ENCODE measurements at places on chromosomes 2 and 18. TPM values are rescaled to one million over a fixed set of nuclear protein-coding genes. Genes with fewer than 3 reads are reported as not detected.
A peak's percentile ranks its signal among the peaks of the same experiment; 100 is the strongest.

Gene RASGRP3
- total RNA-seq, result 6.9 TPM

Gene FAM136A
- total RNA-seq, result 33.0 TPM

Gene NXPH2
- total RNA-seq, result not detected

Gene LBX2
- total RNA-seq, result not detected

Gene KIAA2012
- not detected for total RNA-seq

Gene SCYGR4
- total RNA-seq, result not detected

Gene ITGB6
- total RNA-seq, result not detected

Gene ACTR2
- total RNA-seq, result 126 TPM

Gene VWA3B
- total RNA-seq, result not detected

Gene VSNL1
- total RNA-seq, result 0.93 TPM

Gene SLC8A1
- 168 TPM for total RNA-seq

Gene STEAP3
- 4.1 TPM for total RNA-seq

- no peak for ATAC-seq
These were observed 73.6 kb upstream of the TSPYL6 start for GRCh38 chr2:54329482-54330161.

DNA sequence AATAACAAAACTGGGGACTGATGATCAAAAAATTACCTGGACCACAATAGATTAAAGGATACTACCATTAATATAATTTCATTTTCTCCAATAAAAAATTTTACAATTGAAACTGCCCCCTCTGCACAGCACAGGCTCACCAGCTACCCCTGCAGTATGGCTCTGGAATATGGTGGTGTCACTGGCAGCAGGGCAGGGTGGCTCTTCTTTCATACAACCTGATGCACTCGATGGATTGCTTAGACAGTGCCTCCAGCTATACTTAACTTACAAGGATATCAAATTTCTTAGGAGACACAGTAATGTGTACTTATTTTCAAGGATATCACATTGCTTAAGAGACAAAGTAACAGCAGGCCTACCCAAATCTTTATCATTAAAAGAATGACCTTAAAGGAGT, 124.0 kb downstream of the PRELID3A start:
- ATAC-seq, result no peak

GRCh38 chr2:216181953-216182461, 72.9 kb downstream of the XRCC5 start:
- ATAC-seq, result no peak

DNA sequence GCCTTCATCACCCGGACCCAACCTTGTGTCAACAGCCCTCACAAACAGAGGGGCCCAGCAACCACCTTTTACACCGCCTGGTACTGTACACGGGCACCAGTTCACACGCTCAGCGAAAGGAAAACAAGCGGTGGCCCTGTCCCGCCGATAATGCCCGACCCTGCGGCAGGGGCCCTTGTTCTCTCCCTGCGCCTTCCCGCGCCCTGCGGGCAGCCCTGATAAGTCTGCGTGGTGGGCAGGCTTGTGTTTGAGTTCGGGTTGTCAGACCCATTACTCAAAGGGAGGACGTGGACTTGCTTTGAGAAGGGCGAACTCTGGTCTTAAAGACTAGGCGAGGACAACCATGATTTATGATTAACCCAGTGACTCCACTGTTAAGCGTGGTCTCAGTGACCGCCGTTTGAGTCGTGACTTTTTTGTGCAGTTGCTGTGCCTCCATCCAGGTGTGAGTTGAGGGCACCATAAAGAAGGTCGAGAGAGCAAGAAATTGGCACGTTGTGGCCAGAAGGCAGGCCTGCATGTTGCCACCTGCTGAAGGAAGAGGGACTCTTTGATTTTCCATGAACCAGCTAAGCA, 167.4 kb upstream of the GATA6 start:
- ATAC-seq, result no peak

- no peak for ATAC-seq
These were observed 134.3 kb upstream of the STON1 start for GRCh38 chr2:48395658-48396057.

DNA sequence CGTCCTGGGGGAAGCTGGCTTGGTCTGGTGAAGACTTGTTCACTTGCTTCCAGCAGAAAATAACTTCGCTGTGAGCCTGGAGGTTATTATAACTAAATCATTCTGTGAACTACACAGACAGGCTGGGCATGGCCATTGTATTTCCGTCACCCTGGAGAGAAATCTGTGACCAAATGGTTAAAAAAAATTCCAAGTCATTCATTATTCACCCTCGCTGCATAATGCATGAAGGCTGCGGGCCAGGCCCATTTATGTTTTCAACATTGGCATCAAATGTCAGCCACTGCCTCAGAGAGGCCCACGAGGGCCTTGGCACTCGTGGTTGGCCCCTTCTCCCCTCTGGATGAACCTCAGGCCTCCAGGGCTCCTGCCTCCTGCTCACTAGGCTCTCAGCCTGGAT, 57.7 kb downstream of the RRM2 start:
- ATAC-seq, result no peak

DNA sequence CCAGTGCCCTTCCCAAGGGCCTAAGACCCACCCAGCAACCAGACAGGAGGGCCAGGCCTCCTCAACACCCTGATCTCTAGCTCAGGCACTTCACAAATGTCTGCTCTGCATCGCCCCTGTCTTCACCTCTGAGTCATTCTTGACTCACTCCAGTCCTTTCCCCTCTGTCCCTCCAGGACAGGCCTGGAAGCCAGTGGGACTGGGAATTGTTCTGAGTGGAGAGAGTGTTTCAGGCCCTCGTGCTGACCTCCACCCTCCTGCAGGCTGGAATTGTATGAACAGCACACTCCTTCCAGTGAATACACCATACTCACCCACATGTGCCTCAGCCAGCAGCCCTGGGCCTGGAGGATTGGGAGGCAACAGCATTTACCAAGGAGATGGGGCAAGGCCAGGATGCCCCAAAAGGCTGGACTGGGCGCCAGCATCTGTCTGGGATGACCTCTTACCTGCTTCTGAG, 304.2 kb downstream of the CYP26B1 start:
- peak; percentile 60 for ATAC-seq

- ATAC-seq, result no peak
These were observed 702 bp downstream of the OLA1 start for GRCh38 chr2:174247474-174248186.

GRCh38 chr18:49155410-49155809, 204.6 kb upstream of the SMAD7 start:
- no peak for ATAC-seq

DNA sequence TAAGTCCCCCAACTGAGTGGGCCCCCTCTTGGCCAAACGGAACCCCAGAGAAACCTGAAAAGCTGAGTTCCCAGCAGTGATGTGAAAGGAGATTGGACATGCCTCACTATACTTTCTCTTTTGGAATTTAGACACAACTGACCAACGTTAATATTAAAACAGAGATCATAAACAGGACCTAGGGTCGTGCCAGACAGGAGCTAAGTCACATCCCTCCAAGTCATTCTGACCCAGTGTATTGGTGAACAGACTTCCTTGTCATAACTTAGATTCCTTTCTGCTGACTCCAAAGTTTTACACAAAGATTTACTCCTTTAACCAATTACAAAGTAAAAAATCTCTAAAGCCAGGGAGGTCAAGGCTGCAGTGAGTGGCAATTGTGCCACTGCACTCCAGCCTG, 46.9 kb downstream of the UXS1 start:
- ATAC-seq, result no peak

DNA sequence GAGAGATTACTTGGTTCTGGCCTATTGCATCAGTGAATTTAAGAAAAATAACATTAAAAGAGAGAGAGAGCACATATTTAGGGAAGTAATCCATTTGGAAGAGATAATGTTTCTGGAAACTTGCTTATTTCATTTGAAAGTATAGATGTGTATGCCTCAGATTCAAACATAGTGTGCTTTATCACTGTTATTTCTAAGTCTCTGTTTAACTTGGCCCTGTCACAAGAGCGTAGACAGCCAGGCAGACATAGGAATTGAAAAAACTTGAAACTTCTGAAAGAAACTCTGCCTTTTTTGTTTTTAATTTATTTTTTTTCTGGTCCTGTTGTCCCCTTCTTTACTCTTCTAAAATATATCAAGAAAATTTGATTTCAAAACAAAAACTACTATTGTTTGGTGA, 849.1 kb downstream of the CNTNAP5 start:
- ATAC-seq, result no peak

DNA sequence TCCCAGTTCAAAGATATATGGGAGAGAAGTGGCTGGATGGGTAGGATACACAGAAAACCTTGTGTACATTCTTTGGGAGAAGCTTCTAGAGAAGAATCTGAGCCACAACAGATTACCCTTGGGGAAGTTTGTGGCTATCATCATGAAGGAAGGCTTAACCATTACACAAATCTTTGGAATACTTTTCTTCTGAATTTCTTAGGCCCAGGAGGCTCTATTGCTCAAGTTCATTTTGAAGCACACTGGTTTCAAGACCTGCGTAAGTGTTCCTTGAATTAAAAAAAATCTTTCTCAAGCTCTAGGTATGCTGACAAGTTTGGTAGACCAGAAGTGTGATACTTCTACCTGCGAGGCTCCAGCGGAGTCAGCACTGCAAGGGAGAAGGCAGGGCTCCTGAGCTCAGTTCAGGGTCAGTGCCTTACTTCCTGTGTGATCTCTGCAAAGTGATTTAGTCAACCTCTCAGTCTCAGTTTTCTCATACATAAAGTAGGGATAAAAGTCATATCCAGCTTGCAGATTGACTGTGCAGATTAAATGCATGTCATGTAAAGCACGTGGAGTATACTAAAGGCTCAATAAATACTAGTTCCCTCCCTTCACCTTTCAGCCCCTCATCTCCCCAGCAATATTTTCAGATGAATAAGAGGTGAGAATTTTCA, 438.6 kb downstream of the DLGAP1 start:
- no peak for ATAC-seq

GRCh38 chr2:25960920-25961319, 21.4 kb downstream of the KIF3C start:
- ATAC-seq, result no peak

GRCh38 chr2:37672870-37673184, 1.4 kb upstream of the CDC42EP3 start:
- no peak for ATAC-seq

DNA sequence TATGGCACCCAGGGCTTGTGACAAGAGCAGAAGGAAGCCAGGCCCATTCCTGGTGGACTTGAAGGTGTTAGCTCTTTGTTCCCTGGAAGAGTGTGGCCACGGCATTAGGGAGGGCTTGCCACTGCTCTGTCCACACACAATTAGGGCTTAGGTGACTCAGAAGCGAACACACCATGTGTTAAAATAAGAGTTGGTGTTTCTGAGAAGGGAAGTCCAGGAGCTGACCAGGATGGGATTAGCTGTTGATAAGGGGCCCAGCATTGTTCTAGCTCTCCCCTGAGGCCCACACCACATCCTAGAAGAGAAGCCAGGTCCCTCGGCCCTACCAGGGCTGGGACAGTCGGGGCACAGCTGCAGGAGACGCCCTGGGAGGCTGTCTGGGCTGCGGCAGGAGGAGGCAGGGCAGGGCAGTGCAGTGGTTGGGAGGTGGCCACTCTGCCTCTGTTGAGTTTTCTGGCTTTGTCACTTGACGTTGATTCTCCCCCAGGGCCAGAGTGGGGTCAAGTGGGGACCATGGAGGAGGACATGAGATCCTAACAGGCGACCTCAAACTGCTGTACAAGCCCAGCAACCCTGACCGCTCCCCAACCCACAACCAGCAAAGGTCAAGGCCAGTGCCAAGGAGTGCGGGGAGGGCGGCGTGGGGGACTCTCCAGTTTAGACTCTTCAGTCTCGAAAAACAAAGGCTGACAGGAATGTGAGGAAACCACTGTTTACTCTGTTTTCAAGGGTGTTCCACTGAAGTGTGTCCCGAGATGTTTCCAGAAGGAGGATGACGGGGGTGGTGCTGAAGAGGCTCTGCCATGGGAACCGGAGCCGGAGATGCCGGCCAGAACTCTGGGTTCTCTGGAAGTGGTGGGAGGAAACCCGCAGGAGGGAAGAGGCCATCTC, 16.8 kb downstream of the GNLY start:
- peak; percentile 54 for ATAC-seq

- ATAC-seq, result no peak
These were observed 558.8 kb upstream of the CHAC2 start for GRCh38 chr2:53208815-53209214.

DNA sequence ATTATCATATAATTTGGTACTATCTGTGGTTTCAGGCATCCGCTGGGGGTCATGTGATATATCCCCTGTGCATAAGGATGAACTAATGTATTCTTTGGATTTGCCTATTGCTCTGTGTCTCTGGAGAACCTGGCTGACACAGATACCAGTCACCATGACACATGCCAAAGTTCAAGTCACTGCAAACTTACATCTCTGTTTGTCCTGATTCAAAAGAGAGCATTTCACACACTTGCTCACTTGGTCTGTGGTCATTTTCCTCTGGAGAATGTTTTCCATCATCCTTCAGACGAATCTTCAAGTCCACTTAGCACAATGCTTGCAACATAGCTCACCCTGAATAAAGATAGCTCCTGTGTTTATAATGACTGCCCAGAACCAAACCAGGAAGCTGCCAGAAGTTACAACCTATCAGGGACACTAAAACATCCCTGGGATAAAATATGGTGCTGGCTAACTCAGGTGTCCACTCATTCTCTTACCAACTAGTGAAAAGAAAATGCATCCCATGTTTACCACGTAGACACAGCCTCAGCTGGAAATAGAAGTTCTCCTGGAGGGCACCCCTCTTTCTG, 18.1 kb downstream of the SULT1C3 start:
- no peak for ATAC-seq

- ATAC-seq, result no peak
These were observed 270.7 kb downstream of the HAUS1 start for GRCh38 chr18:46374850-46375249.

DNA sequence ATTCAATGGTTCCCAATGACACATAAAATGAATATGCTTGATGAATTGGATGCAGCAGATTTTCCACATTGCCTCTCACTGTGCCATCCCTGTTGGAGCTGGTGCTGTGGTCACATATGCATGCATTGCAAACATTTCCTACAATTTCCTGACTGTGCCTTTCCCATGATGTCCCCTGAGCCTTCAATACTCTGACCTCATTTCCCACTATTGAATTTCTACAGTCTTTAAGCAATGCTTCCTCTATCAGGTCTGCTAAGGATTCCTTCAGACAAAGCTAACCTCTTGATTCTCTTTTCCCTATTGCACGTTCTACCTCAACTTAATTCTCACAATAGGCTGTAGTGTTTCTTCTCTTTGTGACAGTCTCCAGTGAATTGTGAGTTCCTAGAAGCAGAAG, 342.5 kb upstream of the CRIM1 start:
- ATAC-seq, result no peak

- ATAC-seq, result no peak
These were observed 10.8 kb downstream of the GALNT1 start for GRCh38 chr18:35592298-35592697.

All from gastroesophageal sphincter (tissue), 4 donors.